ENCODE measurements at places on chromosomes 13 and 19. TPM values are rescaled to one million over a fixed set of nuclear protein-coding genes. Genes with fewer than 3 reads are reported as not detected.

ZNF121 gene
- 65.1 TPM for total RNA-seq

GDF15 gene
- 8.2 TPM for total RNA-seq

SIX5 gene
- 14.7 TPM for total RNA-seq

LILRB3 gene
- 9.2 TPM for total RNA-seq

LRRC8E gene
- 0.33 TPM for total RNA-seq

CLDN10 gene
- 12.3 TPM for total RNA-seq

ERICH4 gene
- total RNA-seq = not detected

ACER1 gene
- total RNA-seq = not detected

DPF1 gene
- total RNA-seq = 7.5 TPM

RASL11A gene
- 9.6 TPM for total RNA-seq

ITPKC gene
- total RNA-seq = 19.2 TPM

WDR87 gene
- total RNA-seq = not detected

PTH2 gene
- not detected for total RNA-seq

RGL3 gene
- total RNA-seq = 2.5 TPM

UBE2L5 gene
- not detected for total RNA-seq

VSTM2B gene
- 9.6 TPM for total RNA-seq

TGFBR3L gene
- not detected for total RNA-seq

KLHL1 gene
- 4.8 TPM for total RNA-seq

FBXO17 gene
- 25.0 TPM for total RNA-seq

NKPD1 gene
- 0.60 TPM for total RNA-seq

DIAPH3 gene
- 5.8 TPM for total RNA-seq

SKA3 gene
- total RNA-seq = 7.5 TPM

PCSK4 gene
- total RNA-seq = 8.0 TPM

FXYD1 gene
- total RNA-seq = 34.8 TPM

ZNF491 gene
- total RNA-seq = 26.3 TPM

KLK1 gene
- total RNA-seq = not detected

STARD13 gene
- total RNA-seq = 30.0 TPM

ZNF135 gene
- 25.1 TPM for total RNA-seq

SOHLH2 gene
- 1.9 TPM for total RNA-seq

U2AF1L4 gene
- 13.8 TPM for total RNA-seq

TEX26 gene
- total RNA-seq = not detected

KLK3 gene
- total RNA-seq = not detected

EDDM13 gene
- total RNA-seq = not detected

F7 gene
- 2.1 TPM for total RNA-seq

Measured in camera-type eye (tissue), 1 donor.